ENCODE measurements at places on chromosomes 11 and 22.

GRCh38 chr11:128776424-128777284 lies 82.8 kb downstream of the FLI1 start:
- no peak for DNase-seq

DNA sequence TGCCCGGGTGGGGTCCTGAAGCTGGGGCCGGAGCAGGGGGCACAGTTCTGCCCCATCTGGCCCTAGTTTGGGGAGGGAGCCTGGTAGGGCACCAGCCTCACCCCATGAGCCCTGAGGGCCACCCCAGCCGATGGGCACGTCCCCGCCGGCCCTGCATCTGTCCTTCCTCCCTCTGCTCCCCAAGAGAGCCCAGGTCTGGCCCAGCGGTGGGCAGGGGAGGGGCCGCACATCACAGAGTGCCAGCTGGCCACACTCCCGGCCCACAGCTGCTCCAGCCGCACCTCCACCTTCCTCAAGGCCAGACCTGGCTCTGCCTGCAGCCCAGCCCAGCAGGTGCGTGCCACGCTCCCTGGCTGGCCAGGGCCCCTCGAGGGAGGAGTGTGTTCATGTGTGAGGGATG lies 21.6 kb downstream of the BRSK2 start:
- no peak for DNase-seq

DNA sequence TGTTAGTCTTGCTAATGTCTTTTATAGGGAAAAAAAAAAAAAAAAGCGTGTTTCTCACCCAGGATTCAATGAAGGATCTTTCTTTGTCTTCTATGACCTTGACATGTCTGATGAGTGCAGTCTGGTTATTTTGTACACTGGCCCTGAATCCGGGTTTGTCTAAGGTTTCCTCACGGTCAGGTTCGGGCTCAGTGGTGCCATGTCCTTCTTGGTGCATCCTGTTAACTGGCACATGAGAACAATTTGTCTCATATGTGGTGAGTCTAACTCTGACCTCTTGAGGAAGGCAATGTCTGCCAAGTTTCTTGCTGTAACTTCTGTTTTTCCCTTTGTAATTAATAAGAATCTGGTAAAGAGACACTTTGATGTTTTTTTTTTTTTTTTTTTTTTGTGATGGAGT lies 12.5 kb downstream of the F2 start:
- no peak for DNase-seq

DNA sequence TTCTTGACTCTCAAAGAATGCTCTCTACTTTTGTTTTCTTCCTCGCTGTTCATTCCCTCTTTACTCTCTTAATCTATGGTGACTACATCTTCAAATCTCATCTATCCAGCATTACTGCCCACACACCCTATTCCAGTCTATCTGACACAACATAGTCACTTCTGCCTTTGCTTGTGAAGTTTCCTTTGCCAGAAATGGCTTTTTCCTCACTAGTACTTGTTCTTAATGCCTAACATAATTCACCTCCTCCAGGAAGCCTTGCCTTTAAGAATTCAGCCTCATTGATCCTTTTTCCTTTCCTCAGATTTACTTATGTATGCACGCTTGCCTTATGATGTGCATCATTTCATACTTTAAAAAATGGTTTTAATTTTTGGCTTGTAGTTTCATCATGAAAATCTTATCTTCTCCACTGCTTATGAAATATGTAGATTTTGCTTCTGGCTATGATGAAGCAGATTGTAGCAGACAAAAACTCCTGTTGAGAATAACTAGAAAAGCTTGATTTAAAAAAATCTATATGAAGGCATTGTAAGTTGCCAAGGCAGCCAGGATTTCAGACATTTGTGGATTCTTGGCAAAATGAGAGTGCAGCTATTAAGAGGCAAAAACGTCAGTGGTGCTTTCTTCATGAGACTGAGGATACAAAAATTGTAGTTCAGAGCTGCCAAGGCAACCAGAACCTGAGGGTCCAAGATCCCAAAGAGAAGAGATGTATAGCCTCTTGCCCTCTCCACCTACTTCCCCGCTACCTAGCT lies 31.8 kb downstream of the RNF169 start:
- no peak for DNase-seq

DNA sequence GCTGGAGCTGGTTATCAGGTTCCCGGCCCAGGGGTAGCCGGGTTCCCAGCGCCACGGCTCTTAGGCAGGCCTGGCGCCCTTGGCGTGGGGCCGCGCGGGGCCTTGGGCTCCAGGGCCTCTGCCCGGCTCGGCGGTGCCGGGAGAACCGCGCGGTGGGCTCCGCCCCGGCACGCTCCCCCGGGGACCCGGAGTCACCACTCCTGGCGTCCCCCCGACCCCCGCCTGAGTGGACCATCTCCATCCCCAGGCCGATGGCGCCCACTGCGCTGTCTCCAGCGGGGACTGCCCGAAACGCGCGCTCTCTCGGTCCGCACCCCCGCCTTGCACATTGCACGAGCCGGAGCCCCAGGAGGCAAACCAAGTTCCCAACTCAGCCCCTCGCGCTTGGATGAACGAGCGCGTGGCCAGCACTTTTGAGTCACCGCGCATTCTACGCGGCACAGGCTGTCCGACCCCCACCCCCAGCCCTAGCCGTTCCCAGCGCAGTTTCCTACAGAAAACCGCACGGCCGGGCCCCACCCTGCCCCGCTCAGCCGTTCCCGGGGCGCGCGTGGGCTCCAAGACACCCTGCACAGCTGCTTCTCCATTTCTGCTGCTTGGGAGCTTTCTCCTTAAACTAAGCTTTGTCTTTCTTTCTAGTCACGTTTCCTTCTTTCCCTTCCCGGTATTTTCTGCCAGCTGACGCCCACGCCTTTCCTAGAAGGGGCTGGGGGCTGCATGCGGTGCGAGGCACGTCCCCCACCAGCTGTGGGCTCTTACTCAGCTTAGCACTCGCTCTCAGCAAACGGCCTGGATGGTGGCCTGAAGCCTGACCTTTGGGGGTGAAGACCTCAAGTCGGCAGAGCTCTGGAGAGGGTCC lies 650 bp upstream of the CHID1 start:
- peak; percentile 9 for DNase-seq

DNA sequence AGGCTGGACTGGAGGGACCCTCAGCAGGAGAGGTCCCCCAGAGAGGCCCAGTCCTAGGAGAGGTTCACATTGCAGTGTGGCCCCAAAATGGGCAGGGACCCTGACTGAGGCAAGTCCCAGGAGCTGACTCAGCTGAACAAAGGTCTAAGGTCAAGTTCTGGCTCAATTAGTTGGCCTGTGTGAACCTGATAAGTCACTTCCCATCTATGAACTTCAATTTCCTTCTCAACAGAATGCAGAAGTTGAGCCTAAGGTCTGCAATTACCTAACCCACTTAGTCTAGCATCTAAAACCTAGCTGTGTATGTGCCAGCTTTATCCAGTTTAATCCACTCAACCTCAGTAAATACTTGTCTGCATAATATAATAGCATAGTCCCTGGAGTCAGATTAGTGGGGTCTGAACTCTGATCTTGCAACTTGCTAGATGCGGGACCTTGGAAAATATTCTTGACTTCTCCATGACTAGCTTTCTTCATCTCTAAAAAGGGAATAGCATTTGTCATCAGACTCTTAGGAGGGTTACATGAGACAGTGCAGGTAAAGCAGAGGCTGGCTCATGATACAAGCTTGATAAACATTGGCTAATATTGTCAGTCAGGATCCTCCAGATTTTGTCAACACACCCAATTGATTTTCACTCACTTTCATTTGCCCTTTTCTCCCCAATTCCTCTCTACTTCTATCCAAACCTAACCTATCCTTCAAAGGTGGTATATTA lies 465.5 kb downstream of the INSC start:
- DNase-seq: no peak

DNA sequence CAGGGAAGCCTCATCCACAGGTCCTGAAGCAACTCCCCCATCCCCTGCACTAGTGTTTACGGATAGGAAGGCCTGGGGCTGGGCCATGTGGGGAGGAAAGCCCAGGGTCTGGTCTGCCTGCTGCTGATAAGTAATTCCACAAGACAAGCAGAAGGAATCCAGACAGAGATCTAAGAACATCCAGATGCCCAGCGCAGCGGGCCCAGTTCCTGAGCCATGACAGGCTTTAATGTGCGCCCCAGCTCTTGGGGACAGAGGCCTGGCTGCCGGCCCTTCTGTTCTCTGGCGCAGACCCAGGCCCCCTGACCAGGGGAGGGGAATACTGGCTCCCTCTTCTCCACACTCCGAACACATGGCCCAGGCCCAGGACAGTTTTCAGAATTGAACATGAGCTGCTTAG lies 28.8 kb upstream of the ETS1 start:
- DNase-seq: no peak

DNA sequence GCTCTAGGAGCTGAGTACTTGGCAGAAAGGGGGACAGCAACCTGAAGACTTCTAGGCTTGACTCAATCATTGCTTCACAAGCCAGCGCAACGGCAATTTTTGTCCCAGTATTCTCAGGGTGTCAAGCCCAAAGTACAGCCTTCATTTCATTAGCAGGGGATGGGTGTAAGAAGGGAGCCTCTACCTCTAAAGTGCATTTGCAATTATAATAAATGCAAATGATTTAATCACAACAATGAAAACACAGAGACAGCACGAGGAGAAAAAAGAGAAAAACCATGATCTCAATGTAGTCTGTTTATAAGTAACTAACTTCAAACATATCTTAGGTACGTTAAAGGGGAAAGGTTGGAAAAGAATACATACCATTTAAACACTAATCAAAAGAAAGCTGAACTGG lies 34.7 kb downstream of the ZBTB44 start:
- DNase-seq: no peak

GRCh38 chr11:13183094-13183825 lies 94.3 kb upstream of the BMAL1 start:
- DNase-seq: no peak

- peak; percentile 75 for DNase-seq
These were observed 28.3 kb downstream of the SERHL2 start for GRCh38 chr22:42581762-42582716.

- DNase-seq: no peak
These were observed 24.2 kb upstream of the ANKK1 start for GRCh38 chr11:113363406-113363805.

GRCh38 chr11:118484405-118484804 lies 42.9 kb upstream of the TTC36 start:
- no peak for DNase-seq

DNA sequence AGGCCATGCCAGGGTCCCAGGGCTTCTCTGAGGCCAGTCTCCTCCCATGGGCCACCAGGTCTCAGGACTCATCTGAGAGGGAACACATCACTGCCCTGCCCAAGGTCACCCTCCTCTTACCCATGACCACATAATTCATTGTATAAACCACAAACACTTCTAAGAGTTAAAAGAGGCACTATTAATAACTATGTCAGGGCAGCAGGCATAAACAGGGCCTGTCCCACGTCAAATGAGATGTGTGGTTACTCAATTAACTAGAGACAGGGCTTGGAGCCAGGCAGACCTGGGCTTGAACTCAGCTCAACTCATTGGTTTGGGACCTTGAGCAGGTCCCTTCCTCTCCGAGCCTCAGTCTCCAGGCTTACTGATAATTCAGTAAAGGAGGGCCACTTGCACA lies 33.1 kb downstream of the ARAP1 start:
- DNase-seq: no peak

- DNase-seq: no peak
These were observed 45.6 kb downstream of the PDHX start for GRCh38 chr11:34962034-34962433.

GRCh38 chr11:72793076-72793424 lies 797 bp downstream of the STARD10 start:
- DNase-seq: no peak

DNA sequence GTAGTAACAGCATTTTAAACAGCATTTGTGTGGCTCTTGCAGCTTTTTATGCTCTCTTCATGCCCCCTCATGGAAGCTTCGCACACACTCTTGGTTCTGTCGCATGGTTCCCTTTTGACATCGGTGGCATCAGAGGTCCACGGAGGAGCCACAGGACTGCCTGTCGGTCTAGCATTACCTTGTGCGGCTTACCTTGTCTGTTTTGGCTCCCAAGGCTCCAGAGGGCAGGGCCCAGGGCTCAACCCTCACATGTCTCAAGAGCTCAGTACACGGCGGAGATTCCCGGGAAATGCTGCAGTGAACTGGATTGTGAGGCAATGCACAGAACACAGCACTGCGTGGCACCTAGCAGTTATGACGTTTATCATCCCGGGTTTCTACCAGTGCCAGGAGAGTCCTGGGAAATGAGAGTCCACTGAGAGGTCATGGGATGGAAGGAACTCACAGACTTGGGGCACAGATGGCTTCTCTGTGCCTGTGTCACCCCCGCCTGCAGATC lies 1015.8 kb downstream of the TBC1D22A start:
- DNase-seq: no peak

DNA sequence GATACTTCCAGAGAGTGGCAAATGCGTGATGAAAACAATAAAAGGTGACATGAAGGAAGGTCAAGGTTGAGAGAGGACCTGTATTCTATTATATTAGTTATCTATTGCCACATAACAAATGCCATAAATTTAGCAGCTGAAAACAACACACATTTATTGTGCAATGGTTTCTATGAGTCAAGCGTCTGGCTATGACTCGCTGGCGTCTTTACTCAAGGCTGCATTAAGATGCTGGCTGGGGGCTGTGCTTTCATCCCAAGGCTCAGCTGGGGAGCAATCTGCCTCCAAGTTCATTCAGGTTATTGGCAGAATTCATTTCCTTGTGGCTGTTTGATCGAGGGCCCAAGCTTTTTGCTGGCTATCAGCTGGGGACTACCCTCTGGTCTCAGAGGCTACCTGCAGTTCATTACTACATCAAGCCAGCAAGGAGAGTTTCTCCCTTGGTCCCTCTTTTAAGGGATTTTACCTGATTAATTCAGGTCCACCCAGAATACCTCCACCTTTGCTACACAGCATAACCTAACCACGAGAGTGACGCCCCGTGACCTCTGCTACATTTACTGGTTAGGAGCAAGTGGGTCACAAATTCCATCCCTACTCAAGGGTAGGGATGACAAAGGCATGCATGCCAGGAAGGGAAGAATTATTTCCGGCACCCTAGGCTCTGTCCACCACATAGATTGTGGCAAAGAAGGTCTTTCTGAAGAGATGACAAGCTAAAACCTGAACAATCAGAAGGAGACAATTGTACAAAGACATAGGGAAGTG lies 549.1 kb downstream of the MN1 start:
- DNase-seq: no peak

DNA sequence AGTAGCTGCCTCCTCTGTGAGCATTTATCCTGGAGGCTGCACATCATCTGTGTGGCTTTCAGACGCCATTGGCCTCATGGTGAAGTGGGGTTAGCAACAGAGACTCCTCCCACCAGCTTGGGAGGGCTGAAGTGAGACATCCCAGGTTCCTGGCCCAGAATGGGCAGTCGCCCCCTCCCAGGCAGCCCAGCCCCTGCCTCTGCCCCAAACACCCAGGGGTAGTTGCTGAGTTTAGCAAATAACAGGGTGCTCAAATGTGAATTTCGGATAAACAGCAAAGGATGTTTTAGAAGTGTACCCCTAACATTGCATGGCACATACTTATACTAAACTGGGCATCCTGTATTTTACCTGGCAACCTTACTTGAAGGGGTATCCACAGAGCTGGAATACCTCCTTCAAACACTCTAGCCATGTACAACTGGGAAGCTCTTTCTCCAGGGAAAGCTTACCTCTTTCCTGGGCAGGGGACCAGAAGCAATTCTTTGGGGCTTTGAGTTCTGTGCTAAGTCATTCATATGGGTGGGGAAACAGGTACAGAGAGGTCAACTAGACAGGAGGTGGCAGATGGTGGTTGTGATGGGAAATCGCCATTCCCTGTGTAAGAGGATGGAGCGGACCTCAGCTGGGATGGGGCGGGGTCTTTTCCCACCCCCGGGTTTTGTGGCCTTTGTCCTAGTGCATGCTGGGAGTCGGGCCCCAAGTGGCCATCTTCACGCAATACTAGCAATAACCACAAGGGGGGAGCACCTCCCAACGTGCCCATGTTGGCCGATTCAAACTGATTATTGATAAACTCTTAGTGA lies 19.3 kb downstream of the MTFP1 start:
- DNase-seq: no peak

- DNase-seq: no peak
These were observed 44.6 kb downstream of the RSF1 start for GRCh38 chr11:77775936-77776335.

All from activated T-cell treated with anti-CD3 and anti-CD28 coated beads for 1 hour (primary cell).